ENCODE measurements at places on chromosomes 6 and 20.

- DNase-seq, result no peak
Measured at GRCh38 chr20:41329435-41330342, 10.9 kb upstream of the LPIN3 start.

DNA sequence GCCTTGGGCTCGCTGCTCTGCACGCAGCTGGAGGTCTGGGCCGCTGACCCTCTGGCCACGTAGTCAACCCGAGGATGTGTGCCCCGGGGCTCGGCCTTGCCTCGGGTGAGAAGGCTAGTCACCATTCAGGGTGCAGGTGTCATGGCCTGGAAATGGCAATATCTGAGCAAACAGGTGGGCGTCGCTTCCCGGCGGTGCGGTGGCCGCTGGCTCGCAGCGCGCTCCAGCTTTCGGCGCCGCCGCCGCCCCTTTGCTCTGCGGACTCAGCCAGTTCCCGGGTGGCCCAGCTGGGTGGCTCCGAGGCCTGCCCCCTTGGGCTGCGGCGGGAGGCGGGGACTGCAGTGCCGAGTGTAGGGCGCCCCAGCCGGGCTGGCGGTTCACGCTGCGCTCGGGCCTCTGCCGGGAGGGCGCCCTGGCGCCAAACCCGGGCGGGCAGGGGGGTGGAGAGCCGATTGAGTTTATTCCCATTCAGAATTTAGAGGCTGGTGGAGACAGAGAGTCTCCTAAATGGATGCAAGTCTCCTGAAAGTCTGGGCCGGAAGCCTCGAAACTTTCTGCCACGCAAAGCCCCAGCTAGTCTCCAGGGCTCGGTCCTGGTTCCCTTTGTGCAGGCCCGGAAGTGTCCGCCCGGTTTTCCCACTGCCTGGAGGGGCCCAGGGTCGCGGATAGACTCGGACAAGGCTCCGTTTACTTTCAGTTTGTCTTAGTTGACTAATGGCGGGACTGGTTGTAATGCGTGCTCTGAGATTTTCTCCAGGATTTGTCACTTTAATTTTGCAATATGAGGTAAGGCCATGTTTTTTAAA lies 11.3 kb upstream of the TFAP2A start:
- DNase-seq, result no peak

GRCh38 chr6:107460083-107460631 lies 793 bp upstream of the PDSS2 start:
- no peak for DNase-seq

- DNase-seq, result peak; percentile 37
Measured at GRCh38 chr20:5127204-5127858, 523 bp downstream of the CDS2 start.

DNA sequence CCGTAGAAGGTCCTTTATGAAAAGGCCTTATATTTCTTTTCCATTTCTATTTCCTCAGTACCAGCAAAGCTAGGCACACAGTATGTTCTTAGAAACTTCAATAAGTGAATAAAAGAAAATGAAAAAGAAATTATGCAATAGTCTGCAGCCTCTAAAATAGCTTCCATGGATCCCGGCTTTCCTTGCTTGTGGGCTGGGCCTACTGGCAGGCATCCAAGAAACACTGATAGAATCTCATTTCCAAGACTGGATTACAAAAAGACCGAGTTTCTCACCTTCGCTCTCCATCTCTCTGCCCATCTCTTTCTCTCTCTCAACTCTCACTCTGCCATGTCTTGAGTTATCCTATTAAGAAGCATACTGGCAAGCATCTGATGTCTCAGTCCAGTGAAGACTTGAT lies 187.5 kb upstream of the FKBP1C start:
- DNase-seq, result no peak

- no peak for DNase-seq
Measured at GRCh38 chr20:8865636-8866035, 203.3 kb upstream of the PLCB4 start.

- no peak for DNase-seq
Measured at GRCh38 chr6:33958526-33959328, 154.9 kb upstream of the MLN start.

DNA sequence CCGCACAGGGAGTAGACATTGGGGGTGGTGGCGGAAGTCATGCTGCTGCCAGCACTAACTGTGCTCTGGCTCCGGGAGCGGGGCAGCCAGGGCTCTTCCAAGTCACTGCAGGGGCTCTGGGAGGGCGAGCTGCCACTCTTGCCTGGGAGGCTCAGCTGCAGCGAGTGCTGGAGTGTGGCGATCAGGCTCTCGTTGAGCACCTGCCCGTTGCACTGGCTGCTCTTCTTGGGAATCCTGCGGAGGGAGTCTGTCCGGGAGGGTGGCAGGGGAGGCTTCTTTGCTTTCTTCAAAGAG lies 28.0 kb downstream of the HEBP2 start:
- no peak for DNase-seq

- no peak for DNase-seq
Measured at GRCh38 chr6:156410649-156411048, 366.5 kb upstream of the ARID1B start.

DNA sequence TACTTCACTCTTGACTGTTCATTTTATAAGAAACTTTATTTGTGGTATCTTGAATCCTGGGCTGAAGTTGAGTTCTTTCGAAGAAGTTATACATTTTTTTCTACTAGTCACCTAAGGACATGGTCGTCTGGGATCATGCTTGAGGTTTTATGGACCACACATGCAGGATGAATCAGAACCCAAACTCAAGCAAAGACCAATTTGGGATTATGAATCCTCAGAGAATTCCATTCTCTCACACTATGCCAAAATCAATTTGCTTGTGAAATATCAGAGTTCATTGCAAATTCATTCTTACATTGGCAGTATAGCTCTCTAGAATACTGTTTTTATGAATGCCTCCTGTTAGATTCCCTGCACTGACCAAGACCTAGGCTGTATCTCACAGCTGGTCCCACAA lies 114.3 kb upstream of the HDAC2 start:
- DNase-seq, result no peak

- no peak for DNase-seq
Measured at GRCh38 chr6:45586216-45587171, 208.8 kb upstream of the SUPT3H start.

GRCh38 chr20:48826883-48827771 lies 672 bp downstream of the PREX1 start:
- no peak for DNase-seq

GRCh38 chr20:9369557-9369956 lies 144.8 kb upstream of the LAMP5 start:
- no peak for DNase-seq

DNA sequence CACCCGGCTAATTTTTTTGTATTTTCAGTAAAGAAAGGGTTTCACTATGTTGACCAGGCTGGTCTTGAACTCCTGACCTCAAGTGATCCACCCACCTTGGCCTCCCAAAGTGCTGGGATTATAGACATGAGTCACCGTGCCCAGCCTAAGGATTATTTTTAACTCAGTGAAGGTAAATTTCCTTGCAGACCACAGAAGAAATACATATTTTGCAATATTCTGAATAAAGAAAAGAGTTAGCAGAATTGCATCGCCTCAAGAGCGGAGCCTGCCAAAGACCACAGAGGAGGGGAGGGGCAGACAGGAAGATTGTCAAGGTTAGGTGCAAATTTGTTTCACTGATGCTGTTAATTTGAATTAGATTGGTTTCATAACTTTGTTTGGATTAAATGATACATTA lies 47.4 kb downstream of the SOD2 start:
- DNase-seq, result no peak

- no peak for DNase-seq
Measured at GRCh38 chr6:54299542-54300269, 8.5 kb upstream of the TINAG start.

DNA sequence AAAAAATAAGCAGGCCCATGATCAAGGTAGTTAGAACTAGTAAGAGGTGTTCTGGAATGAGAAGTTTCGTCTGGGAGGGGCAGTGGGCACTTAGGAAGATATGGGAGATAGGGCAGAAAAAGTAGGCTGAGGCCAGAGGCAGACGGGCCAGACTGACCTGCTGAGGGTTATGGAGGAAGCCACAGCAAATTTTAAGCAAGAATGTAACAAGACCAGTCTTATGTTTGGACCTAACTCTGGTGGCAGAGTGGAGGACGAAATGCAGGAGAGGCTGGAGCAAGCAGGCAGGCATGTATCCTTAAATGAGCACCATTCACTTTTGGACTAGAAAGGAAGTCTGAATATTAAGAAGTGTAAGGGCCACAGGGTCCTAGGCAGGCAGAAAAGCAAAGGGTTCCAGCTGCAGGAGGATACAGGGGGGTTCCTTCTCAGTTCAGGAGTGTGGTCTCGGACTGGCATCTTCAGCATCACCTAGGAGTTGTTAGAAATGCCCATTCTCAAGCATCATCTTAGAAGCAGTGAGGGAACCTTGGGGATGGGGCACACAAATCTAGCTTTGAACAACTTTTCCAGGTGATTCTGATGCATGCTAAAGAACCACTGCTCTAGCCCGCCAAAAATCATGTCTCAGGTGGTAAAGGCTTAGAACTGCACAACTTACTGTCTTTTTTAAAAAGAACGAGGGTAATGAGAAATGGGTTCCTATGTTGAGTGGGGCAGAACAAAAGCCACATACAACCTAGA lies 1.7 kb upstream of the DSTN start:
- DNase-seq, result no peak

GRCh38 chr6:47180633-47181032 lies 129.1 kb downstream of the TNFRSF21 start:
- DNase-seq, result no peak
